Ascending aorta (tissue), 2 donors: ENCODE measurements at places on chromosomes 16 and 17.

DNA sequence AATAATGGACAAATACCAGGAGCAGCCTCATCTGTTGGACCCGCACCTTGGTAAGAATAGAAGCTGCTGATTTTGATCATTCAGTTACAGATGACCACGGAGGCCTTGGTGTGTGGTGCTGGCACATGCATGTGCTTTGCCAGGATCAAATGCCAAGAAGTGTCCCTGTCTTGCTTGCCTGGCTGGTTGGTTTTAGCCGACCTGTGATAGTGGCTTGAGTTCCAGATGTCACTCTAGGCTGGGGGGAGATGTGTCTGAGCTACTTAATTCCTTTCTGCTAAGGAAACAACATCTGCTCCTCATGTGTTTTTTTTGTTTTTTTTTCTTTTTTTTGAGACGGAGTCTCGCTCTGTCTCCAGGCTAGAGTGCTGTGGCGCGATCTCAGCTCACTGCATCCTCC is 4.3 kb downstream of the TBCD start:
- no peak for DNase-seq

DNA sequence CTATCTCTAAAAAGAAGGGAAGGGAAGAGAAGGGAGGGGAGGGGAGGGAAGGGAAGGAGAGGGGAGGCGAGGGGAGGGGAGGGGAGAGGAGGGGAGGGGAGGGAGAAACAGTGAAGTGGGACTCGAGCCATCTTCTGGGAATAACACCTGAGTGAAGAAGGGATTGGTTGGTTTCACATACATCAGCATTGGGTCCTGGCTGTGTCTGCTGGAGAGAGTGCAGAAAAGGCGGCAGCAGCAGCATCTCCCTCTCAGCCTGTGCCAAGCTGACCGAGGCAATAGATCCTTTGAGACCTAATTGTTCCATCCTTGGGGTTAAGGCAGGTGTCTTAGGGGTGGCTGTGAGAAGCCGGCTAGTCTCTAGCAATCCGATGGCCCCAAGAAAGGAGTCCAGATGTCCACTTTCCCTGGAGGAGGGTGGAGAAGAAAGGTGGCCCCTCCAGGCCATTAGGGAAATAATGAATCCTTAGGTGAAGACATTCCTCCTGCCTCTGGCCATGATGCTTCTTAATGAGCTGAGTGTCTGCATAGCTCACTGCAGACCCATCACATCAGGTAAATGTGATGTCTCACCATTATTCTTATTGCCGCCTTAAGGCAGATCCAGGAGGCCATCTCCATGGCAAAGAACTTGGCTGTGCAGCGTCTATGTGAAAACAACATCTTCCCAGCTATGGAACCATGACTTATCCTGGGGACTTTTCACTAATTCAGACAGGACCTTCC is 71.6 kb downstream of the WIPI1 start:
- DNase-seq, result no peak

GRCh38 chr17:39643271-39643670 is 6.3 kb downstream of the STARD3 start:
- DNase-seq, result no peak

GRCh38 chr17:37789021-37789565 is 44.2 kb upstream of the HNF1B start:
- no peak for DNase-seq

DNA sequence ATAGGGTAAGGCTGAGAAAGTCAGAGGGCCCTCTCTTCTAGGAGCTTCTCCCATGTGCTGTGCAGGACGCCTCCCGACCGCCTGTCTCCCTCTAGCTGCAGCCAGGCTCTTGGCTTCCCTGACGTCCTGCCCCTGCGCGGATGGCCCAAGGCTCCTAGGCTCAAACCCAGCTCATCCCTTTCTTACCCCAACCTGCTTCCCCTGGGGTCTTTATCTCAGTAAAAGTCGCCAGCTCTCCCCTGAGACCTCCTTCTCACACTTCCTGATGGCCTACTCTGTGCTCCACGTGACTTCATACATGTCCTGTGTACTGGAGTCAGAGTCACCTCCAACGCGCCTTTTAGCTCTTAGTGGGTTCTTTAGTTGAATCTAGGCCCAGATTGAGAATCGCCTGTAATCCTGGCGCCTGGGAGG is 1.1 kb upstream of the ZNF747 start:
- DNase-seq, result peak; percentile 75

GRCh38 chr17:77385750-77386501 is 245.2 kb downstream of the SEC14L1 start:
- no peak for DNase-seq

- no peak for DNase-seq
Measured at GRCh38 chr17:62675260-62675659, 47.8 kb downstream of the MRC2 start.

- DNase-seq, result no peak
Measured at GRCh38 chr16:22311520-22311919, 14.3 kb downstream of the POLR3E start.

- no peak for DNase-seq
Measured at GRCh38 chr17:41058741-41059140, 1.2 kb downstream of the KRTAP2-3 start.

DNA sequence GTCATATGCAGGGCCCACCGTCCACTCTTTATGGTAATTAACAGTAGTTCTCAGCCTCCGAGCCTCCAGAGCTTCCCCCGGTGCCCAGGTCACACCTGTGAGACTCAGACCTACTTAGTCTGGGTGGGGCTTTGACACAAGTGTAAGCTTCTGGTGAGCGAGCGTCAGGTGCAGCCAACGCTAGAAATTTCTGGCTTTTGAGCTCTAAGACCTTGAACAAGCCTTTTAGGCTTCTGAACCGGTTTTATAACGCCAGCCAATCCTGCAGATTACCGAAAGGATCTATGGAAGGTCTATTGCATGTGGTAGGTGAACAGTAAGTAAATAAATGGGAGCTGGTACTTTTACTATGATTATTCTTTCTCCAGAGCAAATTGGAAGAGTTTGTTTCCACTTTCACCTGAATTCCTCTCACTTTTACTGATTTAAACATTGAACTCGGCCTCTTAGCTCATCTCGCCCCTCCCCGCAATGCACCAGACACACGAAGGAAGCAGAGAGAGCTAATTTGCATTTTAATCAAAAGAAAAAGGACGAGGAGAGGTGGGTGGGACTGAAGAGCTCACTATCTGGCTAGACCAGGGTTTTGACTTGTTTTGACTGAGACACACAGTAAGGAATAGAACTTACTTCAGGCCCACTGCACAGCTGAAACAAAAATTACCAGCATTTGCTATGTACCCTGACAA is 47.1 kb downstream of the ABAT start:
- DNase-seq, result no peak

GRCh38 chr17:49242813-49243212 is 12.2 kb upstream of the PHOSPHO1 start:
- no peak for DNase-seq

GRCh38 chr16:16067127-16067526 is 117.7 kb downstream of the ABCC1 start:
- no peak for DNase-seq

- DNase-seq, result no peak
Measured at GRCh38 chr17:65407017-65407416, 154.4 kb downstream of the AXIN2 start.

- peak; percentile 51 for DNase-seq
Measured at GRCh38 chr16:56849690-56850680, 15.0 kb upstream of the SLC12A3 start.

DNA sequence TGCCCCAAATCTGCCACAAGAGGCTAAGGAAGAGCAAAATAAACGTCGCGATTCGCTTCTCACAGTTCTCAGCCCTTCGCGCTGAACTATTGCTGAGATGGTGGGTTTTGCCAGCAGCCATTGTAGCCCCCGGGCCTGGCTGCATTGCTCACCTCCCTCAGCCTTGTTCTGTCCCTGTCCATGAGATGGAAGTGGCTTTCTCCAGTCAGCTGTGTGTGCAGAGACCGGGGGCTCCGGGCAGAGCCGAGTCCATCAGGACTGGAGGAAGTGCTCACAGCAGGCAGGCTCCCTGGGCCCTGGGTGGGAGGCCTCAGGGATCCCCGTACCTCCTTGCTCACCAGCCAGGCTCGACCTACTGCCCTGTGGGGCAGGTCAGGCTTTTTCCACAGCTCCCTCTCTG is 27.6 kb upstream of the CAPN15 start:
- no peak for DNase-seq

DNA sequence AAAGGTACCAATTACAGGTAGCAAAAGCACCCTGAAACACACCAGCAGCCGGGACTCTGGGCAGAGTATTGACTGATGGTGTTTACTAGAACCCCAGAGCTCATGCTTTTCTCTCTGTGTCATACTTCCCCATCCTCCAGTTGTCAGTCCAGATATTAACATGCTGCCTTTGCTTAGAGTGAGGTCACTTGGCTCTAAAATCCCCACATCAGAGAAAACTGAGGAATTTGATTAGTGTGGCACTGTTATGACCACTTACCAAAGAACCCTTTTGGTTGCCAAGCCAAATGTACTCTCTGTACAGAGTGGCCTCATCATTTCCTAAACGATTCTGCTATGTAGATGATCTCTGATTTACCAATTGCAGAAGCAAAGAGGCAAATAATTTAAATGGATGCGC is 80.4 kb downstream of the ABCC12 start:
- no peak for DNase-seq

DNA sequence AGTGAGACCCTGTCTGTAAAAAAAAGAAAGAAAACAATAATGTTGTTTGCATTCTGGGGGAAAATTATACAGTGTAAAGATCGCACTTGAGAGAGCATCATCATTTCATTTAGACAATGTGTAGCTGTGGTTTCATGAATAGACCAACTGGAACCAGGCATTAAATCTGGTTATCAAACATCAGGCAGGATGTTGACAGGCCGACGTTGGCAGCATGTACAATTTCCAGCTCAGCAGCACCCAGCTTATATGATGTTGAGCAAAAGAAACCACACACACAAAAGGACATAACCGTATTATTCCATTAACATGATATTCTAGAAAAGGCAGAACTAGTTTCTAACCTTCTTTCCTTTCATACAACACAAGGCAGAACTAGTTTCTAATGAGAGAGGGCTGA is 5.8 kb downstream of the MARVELD3 start:
- no peak for DNase-seq

GRCh38 chr17:28916302-28916934 is 13.5 kb upstream of the DHRS13 start:
- no peak for DNase-seq

DNA sequence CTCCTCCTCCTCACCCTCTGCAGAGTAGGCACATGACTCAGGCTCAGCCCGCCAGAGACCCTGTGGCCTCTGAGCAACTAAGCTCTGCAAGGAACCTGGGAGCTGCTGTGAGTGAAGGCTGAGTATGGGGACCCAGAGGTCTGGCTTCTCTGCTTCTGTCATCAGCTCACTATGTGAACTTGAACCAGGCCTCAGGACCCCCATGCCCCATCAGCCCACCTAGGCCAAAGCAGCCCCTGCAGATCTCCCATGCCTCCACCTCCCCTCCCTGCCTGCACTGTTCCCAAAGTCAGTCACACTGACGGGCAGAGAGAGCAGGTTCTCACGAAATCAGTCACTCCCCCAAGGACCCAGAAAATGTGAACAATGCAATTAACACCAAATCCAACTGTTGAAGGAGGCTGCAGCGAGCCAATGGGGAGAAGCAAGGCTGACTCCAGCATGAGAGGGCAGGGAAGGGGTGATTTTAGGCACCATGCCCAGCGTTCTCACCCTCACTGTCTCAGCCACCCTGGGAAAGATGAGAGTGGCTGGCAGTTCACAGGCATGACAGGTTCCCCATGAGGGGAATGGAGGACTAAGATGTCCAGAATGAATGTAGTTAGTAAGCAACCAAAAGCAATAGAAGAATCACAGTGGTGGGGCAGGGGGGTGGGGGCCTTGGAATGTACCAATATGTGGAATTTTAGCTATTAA is 60.6 kb downstream of the BEAN1 start:
- peak; percentile 34 for DNase-seq

- no peak for DNase-seq
Measured at GRCh38 chr16:287298-287811, 4.4 kb downstream of the PDIA2 start.

DNA sequence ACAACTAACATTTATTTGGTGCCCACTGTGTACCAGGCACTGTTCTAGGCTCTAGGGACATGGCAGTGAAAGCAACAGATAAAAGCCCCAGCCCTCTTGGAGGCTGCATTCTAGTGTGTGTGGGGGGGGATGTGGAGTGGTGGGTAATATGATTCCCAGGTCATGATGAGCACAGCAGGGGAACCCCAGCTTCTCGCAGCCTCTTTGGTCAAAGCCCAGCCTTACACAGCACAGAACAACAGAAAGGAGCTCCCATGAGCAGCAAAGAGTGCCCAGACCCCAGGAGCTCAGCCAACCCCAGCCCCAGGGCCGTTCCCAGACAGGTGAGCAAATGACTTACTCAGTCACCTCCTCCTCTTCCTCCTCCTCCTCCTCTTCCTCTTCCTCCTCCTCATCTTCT is 21.9 kb downstream of the CNGB1 start:
- no peak for DNase-seq

GRCh38 chr16:57690782-57691471 is 3.7 kb upstream of the DRC7 start:
- DNase-seq, result peak; percentile 25

DNA sequence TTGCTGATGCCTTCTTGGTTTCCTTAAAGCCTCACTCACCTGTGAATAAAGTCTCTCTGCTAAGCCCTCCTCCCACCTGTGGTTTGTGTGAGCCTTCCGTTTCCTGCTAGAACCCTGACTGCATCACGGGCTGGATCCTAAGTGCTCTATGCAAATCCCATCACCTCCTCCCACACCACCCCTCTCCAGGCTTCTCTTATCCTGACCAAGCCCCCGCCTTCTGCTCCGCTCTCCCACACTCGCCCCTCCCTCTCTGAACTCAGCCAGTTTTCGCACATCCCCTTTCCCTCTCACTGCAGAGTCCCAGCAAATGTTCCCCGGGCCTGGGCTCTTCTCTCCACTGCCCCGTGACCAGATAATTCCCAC is 51.8 kb downstream of the PIMREG start:
- DNase-seq, result no peak

GRCh38 chr17:76797241-76797840 is 59.4 kb downstream of the MFSD11 start:
- no peak for DNase-seq

- DNase-seq, result no peak
Measured at GRCh38 chr16:22400900-22401299, 26.5 kb upstream of the CDR2 start.

DNA sequence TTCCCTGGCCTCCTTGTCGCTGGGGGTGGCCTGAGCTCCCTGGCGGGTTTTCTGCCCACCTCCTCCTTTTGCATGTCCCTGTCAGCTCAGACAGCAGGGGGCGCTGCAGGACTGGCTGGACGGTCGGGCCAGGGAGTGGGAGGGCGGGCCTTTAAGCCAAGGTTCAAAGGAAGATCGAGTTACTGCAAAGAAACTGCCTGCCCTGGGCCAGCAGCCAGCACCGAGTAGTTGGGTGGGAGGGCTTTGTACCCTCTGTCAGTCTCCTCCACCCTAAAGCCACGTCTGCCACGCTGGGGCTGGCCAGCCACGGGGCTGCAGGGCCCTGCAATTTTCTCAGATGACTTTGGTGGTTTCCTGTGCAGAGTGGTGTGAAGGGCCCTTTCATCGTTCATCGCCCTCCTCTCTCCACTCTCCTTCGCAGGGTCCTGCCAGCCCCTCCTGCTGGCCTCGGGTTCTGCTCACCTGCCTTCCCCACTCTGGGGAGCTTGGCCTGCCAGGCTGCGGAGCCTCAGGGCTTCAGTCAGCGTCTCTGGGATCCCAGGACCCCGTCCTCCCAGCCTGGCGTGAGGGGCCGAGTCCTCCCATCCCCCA is 12.3 kb downstream of the GPR142 start:
- DNase-seq, result peak; percentile 97

GRCh38 chr16:27748868-27749546 is 199.1 kb downstream of the KATNIP start:
- no peak for DNase-seq

- no peak for DNase-seq
Measured at GRCh38 chr17:41019415-41019814, 7.6 kb downstream of the KRTAP1-5 start.

GRCh38 chr17:27475981-27476895 is 20.0 kb downstream of the KSR1 start:
- DNase-seq, result no peak
